ENCODE measurements at places on chromosomes 11 and 22. TPM values are rescaled to one million over a fixed set of nuclear protein-coding genes. Genes with fewer than 3 reads are reported as not detected.

DNA sequence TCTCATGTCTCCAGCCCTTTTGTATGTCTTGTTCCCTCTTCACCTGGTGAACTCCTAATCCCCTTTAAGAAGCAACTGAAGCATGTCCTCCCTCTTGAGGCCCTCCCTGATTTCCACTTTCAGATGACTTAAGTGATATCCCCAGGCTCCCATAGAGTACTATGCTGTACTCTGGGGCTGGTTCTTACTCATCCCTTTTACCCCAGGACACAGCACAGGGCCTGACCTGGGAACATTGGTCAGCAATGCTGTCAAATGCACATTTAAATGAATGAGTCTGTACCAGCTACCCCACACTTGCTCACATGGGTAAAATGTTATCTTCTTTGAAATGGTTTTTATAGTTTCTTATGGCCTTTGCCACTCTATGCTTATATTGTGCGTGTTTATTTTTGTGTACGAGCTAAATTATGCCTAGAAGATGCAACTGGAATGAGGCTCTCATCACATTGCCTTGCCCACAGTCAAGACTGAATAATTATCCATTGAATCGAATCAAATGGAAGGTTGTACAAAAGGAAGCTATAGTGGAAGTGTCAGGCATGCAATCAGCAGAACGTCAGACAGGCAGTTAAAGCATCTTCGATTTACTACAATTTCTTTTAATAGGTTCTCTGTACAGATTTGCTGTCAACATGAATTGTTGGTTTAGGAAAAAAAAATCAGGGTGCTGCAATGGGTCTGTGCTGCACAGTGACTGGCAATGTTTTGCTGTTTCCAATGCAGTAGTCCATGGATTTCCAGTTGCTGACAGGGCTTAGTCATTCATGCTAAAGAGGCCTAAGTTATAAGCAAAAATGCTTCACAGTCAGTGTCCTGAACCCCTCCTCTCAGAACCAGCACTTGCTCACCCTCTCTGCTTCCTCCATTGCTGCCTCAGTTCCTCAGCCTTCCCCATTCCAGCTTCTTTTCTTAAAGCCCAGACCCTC lies 79.5 kb downstream of the PARVA start:
- H3K4me1 ChIP-seq, result peaks cover 44% of the 10 kb centered on the region
- H3K27me3 ChIP-seq, result no peaks in the 10 kb centered on the region

- H3K36me3 ChIP-seq, result peaks cover 80% of the 10 kb centered on the region
- peaks cover 30% of the 10 kb centered on the region for H3K4me1 ChIP-seq
- H3K27me3 ChIP-seq, result no peaks in the 10 kb centered on the region
- H3K4me3 ChIP-seq, result no peak overlapping the region
Measured at GRCh38 chr22:38735465-38736256, 20.1 kb downstream of the SUN2 start.

DNA sequence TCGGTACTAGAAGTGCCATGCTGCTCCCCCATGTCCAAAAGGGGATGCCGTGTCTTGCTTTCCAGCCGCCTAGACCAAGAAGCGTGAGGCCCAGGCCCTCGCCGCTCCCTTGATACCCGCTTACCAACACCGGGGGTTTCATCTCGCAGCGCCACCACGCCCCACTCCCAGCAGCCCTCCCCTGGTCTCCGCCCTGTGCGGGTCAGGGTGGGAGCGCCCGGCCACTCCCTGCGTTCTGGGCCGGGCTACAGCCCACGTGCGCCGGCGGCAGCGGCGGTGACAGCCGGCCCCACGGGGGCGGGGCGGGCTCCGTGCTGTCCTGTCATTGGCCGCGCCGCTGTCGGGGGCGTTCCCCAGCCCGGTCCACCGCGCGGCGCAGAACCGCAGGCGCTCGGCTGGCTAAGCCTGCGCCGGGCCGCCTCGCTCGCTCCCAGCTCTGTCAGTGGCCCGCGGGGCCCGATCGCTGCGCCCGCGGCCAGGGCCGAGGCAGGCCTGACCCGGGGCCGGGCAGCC lies at the start of gene MICAL2:
Gene MICAL2, plus strand, starts transcription at position 390 of the 513 bp plus-strand sequence. CDS start 51,566 bp downstream, outside the sequence.
- DNase-seq, result peak; percentile 94
- H3K4me3 ChIP-seq, result peak within 1 kb of the TSS; percentile 77
- peak within 1 kb of the TSS; percentile 91 for H3K27ac ChIP-seq
- H3K27me3 ChIP-seq, result no peaks in the 10 kb centered on the region

DNA sequence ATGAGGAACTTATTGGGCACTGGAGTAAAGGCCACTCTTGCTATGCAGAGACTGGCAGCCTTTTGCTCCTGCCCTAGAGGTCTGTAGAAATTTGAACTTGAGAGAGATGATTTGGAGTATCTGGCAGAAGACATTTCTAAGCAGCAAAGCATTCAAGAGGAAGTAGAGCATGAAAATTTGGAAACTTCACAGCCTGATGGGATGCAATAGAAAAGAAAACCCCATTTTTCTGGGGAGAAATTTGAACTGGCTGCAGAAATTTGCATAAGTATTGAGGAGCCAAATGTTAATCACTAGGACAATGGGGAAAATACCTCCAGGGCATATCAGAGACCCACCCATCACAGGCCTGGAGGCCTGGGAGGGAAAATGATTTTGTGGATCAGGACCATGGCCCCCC lies 29.9 kb upstream of the CD44 start:
- H3K4me1 ChIP-seq, result peaks cover 27% of the 10 kb centered on the region
- H3K27me3 ChIP-seq, result no peaks in the 10 kb centered on the region
- no peaks in the 10 kb centered on the region for H3K36me3 ChIP-seq
- no peak overlapping the region for H3K4me3 ChIP-seq

DNA sequence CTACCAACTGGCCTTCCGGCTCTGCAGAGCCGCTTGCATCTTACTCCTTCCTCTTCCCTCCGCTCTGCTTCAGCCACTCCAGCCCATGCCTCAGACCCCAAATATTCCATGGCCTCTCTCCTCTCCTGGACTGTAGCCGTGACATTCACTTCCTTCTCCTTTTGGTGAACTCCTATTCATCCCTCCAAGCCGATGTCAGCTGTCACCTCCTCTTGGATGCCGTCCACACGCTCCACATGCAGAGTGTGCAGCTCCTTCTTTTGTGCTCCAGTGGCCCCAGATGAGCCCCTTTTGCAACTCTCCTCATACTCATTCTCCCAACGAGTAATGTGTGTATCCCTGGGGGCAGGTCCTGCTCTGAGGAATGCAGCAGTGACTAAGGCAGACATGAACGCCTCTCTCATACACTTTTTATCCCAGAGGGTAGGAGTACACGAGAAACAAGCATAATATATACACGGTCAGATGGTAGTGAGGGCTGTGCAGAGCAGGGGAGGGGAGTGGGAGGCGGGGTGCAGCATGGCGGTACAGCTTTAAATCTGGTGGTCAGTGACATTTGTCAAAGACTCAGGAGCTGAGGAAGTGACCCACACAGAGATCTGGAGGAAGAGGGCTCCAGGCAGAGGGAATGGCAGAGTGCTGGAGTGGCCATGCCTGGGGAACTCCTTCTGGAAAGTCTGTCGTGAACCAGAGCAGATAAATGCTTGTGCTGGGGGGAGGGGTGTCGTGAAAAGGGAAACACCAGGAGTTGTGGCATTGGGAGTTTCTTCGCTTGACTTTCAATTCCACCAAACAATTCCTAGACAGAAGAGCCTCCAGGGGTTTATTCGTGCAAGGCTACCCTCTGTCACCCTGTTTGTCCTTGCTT lies 83.8 kb upstream of the ATXN10 start:
- H3K36me3 ChIP-seq, result no peaks in the 10 kb centered on the region
- no peak for DNase-seq
- H3K27me3 ChIP-seq, result no peaks in the 10 kb centered on the region
- H3K27ac ChIP-seq, result no peak overlapping the region
- H3K4me1 ChIP-seq, result no peaks in the 10 kb centered on the region

DNA sequence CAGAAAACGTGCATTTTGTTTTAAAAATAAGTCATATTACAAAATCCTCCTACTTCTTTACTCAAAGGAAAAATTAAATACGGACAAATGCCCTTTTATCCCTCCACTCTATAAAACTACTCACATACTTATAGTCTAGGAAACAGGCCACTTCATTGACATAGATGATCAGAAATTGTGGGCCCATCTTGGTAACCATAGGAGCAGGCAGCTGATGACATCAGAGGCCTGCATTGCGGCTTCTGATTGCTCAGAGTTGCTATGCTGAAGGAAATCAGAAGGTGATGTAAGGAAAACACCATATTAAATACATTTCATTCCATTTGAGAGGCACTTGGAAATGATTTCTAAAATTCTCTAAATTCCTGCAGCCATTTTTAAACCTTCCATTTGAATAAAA lies 27.0 kb downstream of the FAM76B start:
- DNase-seq, result no peak
- no peak overlapping the region for H3K4me3 ChIP-seq
- no peaks in the 10 kb centered on the region for H3K27me3 ChIP-seq

Gene PHOX2A
- total RNA-seq, result not detected

Gene ANO9
- total RNA-seq, result 0.21 TPM

Gene OR51B4
- total RNA-seq, result not detected

Data from heart left ventricle (tissue), 16 donors.